ENCODE measurements at places on chromosomes 16 and 17.

- H3K27me3 ChIP-seq = peaks cover 24% of the 10 kb centered on the region
- DNase-seq = no peak
- no peak overlapping the region for H3K27ac ChIP-seq
- H3K36me3 ChIP-seq = no peaks in the 10 kb centered on the region
- no peak overlapping the region for H3K4me3 ChIP-seq
These were observed 1.1 kb downstream of the CD300H start for GRCh38 chr17:74566132-74566753.

- H3K27me3 ChIP-seq = no peaks in the 10 kb centered on the region
- H3K4me1 ChIP-seq = peaks cover 26% of the 10 kb centered on the region
- H3K27ac ChIP-seq = peak within 1 kb of the TSS; percentile 61
- peak within 1 kb of the TSS; percentile 69 for H3K4me3 ChIP-seq
These were observed at the start of gene NDRG4 for GRCh38 chr16:58499615-58500351. Gene NDRG4 (plus strand): TSS chr16:58500143. CDS start chr16:58500249, 106 bp downstream.

- H3K27me3 ChIP-seq = peaks cover 21% of the 10 kb centered on the region
- H3K27ac ChIP-seq = no peak overlapping the region
- no peak overlapping the region for H3K4me3 ChIP-seq
- H3K36me3 ChIP-seq = no peaks in the 10 kb centered on the region
- H3K4me1 ChIP-seq = no peaks in the 10 kb centered on the region
These were observed 110.8 kb downstream of the C16orf78 start for GRCh38 chr16:49484451-49484849.

GRCh38 chr16:30972872-30973271, 12.1 kb upstream of the HSD3B7 start:
- H3K27me3 ChIP-seq = no peaks in the 10 kb centered on the region
- no peak overlapping the region for H3K27ac ChIP-seq
- H3K36me3 ChIP-seq = peaks cover 43% of the 10 kb centered on the region
- H3K4me1 ChIP-seq = no peaks in the 10 kb centered on the region
- no peak for DNase-seq

- no peak for DNase-seq
- H3K4me3 ChIP-seq = no peak overlapping the region
- peaks cover 14% of the 10 kb centered on the region for H3K36me3 ChIP-seq
- H3K4me1 ChIP-seq = no peaks in the 10 kb centered on the region
- no peak overlapping the region for H3K27ac ChIP-seq
These were observed 96.5 kb upstream of the AKTIP start for GRCh38 chr16:53599548-53599947.

DNA sequence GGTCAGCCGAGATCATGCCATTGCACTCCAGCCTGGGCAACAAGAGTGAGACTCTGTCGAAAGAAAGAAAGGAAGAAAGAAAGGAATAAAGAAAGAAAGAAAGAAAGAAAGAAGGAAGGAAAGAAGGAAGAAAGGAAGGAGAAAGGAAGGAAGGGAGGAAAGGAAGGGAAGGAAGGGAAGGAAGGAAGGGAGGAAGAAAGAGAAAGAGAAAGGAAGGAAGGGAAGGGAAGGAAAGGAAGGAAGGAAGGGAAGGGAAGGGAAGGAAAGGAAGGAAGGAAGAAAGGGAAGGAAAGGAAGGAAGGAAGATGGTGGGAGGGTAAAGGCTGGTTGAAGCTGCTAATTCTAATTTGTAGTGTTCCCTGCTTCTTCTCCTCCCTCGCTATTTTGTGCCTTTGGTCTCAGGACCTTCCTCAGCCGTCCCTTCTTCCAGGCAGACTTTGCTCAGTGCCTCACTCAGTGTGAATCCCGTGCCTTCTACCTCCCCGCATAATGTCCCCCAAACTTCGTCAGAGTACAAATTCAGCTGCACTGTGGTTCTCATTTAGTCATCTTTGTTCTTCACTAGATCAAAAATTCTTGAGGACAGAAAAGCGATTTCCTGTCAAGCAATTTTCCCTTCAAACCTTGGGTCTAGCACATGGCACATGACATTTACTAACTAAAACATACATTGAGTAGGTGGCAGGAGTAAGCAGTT, 31.1 kb upstream of the PAFAH1B1 start:
- H3K4me1 ChIP-seq = no peaks in the 10 kb centered on the region
- peaks cover 3% of the 10 kb centered on the region for H3K27me3 ChIP-seq
- H3K4me3 ChIP-seq = no peak overlapping the region
- H3K27ac ChIP-seq = no peak overlapping the region
- no peak for DNase-seq

GRCh38 chr16:65119901-65120401, 1.9 kb downstream of the CDH11 start:
- peak overlapping the region; percentile 95 for H3K4me3 ChIP-seq
- peaks cover 17% of the 10 kb centered on the region for H3K36me3 ChIP-seq
- no peaks in the 10 kb centered on the region for H3K27me3 ChIP-seq
- DNase-seq = no peak
- H3K4me1 ChIP-seq = peaks cover 57% of the 10 kb centered on the region

Measured in chondrocyte (in vitro differentiated cells).